ENCODE measurements at places on chromosomes 2 and 18. TPM values are rescaled to one million over a fixed set of nuclear protein-coding genes. Genes with fewer than 3 reads are reported as not detected.

Gene POTEC
- not detected for total RNA-seq

Gene GCKR
- total RNA-seq: not detected

Gene IL18RAP
- total RNA-seq: 43.4 TPM

Gene ABCB11
- total RNA-seq: 0.05 TPM

Gene CD302
- 0.34 TPM for total RNA-seq

Gene ALPG
- total RNA-seq: not detected

Gene RNF149
- total RNA-seq: 113 TPM

All from T-helper 1 cell treated with Interleukin-12 subunit alpha and Interleukin-12 subunit beta and Interleukin-4 antibody, amounts not matched to agents 30 ng/mL and 1 ng/mL, for 36 hours (primary cell).